Foreskin melanocyte (primary cell): ENCODE measurements at places on chromosomes 5 and 9.

GRCh38 chr5:32504989-32505596 is 60.6 kb upstream of the ZFR start:
- no peak for DNase-seq

GRCh38 chr9:106107716-106108115 is 413.4 kb downstream of the TMEM38B start:
- DNase-seq = peak; percentile 32

DNA sequence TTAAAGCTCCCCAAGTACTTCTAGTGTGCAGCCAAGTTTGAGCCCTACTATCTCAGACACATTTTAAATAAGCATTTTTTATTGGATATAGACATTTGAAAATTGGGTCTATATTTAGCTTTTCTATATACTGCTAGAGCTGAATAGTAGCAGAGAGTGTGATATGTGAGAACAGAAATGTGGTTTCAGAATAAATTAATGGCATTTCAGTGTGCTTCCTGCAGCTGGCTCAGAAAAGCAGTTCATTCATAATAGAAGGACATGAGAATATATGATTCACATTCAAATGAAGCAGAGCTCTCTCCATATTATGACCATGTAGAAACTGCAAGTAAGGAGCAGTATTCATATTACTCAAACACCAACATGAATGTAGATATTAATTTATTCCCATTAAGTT is 464.0 kb downstream of the PTPRD start:
- peak; percentile 80 for DNase-seq

DNA sequence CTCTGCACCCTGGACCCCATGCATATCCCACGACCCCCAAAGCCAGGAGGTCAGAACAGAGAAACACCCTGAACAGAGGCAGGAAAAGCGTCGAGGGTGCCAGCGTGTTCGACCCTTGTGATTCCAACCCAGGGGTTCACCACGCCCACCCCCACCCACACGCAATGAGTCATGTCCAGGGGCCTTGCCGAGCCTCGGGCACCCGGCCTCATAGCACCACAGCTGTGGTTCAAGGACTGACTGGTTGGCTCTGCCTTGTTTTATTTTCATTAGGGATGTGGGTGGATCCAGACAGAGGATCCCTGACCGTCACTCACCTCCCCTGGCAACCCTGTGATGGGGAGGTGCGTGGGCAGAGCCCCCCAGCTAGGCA is 9.5 kb upstream of the QSOX2 start:
- DNase-seq = no peak

- DNase-seq = peak; percentile 22
Measured at GRCh38 chr5:119743927-119744326, 114.6 kb downstream of the FAM170A start.

DNA sequence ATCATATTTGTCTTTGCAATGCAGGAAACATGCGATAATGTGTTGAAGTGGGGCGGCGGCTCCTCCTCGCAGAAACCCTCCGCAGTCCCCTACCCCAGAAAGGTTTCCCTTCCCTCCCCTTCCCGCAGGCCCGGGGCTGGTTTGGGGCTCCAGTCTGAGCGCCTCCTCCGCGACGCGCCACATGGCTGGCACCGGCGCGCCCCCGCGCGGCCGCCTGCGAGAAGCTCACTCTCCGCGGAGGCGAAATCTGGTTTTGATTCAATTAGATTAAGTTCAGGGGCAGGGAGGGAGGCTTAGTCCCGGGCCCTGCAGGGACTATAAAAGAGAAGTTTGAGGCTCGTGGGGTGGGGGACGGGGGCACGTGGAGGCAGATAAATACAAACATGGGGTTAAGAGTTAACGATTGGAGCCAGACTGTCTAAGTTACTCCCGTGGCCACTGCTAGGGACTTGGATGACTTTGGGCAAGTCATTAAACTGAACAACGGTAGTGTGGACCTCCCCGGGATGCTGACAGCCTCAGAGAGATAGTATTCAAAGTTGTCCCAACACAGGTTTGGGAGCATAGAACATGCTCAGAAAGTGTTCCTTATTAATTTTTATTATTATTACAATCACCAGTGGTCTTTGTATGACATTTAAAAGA is 69.4 kb downstream of the MSX2 start:
- peak; percentile 35 for DNase-seq

DNA sequence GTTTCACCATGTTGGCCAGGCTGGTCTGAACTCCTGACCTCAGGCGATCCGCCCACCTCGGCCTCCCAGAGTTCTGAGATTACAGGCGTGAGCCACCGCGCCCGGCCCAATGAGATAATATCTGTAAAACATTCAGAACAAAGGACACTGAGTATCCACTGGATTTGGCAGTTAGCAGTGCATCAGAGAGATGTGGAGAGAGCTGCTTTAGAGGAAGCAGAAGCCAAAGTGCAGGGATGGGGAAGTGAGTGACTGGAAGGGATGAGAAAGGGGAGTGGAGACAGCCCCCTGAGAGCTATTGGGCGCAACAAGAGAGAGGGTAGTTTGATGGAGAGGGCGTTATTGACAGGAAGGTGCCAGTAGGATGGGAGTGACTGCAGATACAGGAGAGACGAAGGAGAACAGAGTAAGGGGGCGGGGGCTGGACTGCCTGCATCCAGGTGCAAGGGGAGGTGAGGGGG is 157.5 kb upstream of the SHB start:
- DNase-seq = no peak

DNA sequence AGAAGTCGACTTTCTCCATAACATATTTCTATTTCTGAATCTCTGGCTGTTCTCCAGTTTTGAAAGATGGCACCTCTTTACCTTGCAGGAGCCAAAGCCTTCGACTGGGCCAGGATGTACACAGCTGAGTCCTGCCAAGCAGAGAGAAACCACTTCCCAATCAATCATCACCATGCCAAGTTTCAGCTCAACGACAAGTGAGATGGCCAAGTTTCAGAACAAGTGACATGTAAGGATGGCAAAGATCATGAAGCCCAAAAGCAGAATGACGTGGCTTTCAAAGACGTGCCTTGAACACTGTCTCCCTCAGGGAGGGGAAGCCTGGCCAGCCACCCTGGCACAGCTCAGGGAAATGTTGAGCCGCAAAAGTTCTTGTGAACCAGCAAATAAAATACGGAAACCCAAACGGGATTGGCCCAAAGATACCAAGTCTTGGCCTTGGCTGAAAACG is 17.7 kb downstream of the STK10 start:
- no peak for DNase-seq

DNA sequence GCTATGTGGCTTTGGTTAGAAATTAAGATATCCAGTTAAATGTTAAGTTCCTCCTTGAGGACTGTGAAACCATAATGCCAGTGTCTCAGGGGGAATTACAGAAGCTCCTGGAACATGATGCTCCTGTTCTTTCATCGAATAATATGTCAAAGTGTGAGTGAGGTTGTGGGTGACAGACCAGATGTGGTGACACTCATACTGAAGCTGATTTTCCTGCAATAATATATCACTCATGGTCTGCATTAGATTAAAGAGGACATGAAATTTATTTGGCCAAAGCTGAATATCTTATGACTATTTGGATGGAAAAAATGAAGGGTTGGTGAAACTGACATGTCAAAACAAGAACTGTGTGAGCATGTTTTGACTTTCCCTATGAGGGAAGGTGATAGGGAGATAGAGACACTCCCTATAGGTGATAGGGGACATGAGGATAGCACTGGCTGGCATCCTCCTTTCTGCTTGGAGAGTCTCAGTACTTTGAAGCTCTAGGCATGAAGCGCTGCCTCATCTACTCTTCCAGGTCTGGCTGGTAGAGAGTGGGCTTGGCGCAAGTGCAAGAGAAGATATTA is 173.5 kb downstream of the ARHGEF28 start:
- DNase-seq = no peak

DNA sequence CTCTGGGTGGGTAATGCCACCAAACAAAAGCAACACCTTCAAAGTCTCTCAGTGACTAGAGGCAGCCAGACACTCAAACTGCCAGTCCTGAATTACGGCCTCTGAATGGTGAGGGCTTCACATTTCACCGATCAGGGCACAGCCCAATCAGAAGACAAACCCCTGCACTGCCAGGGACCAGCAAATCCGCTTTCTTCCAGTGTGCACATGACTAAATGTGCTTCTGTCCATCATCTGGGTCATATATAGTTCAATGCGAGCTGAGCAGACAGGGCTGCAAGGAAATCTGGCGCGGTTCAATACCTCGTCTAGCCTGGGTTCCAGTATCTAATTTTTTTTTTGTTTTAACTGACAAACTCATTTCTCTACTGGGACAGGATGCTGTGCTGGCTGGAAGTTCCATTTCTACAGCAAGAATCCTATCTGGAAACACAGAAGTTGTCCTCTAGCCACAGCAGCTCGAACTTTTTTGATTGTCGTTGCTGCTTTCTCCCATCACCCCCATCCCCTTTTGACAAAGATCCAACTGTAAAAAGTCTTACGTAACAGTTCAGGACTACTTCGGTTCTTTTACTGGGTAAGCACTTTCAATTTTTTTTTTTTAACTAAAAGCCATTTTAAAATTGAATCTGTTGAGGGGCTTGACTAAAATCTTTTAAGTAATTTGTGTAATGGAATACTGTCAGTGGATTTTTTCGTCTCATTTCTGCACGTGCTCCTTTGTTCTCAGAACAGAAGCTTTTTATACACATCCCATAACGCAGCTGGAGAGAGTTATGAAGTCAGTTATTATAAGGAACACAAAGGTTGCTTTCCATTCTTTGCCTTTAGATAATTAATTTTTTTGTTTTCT is 112.7 kb downstream of the NR6A1 start:
- DNase-seq = peak; percentile 96

GRCh38 chr9:71515626-71516025 is 252.7 kb downstream of the CEMIP2 start:
- DNase-seq = no peak

GRCh38 chr5:89885670-89886069 is 523.9 kb downstream of the CETN3 start:
- no peak for DNase-seq

DNA sequence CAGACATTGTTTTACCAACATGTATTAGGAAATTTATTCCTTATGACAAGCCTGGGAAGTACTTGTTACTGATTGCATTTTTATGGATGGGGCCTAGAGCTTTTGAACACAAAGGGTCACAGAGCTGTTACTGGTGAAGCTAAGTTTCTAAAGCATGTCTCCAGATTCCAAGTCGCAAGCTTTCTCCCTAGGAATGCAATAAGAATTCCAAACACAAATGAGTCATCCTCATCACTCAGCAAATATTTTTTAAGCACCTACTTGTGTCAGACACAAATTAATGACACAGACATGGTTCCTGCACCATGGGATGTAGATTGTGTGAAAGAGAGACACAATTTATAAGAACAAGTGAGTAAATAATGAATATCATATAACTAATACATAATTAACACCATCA is 11.0 kb upstream of the SH3RF2 start:
- DNase-seq = peak; percentile 78

DNA sequence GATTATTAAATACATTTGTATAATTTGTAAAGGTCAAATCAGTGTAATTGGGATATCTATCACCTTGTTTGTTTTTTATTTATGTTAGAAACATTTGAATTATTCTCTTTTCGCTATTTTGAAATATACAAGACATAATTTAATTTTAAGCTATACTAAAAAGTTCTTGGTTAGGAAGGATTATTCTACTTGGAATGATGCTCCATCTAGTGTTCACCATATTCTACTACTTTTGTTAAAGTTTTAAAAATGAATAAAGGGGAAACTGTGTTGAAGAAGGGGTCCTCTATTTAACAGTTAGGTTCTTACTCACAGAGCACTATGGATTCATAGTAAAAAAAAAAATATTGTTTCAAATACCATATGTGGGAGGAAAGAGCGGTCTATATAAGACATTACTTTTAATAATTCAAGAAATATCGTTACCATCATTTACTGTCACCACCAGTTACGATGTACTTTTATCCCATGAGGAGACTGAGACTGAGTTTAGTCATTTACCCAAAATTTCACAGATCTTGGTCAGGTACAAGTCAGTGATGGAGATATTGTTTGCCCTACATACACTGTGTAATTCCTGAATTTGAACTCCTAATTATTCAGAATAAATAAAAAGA is 6.3 kb upstream of the STOM start:
- no peak for DNase-seq

DNA sequence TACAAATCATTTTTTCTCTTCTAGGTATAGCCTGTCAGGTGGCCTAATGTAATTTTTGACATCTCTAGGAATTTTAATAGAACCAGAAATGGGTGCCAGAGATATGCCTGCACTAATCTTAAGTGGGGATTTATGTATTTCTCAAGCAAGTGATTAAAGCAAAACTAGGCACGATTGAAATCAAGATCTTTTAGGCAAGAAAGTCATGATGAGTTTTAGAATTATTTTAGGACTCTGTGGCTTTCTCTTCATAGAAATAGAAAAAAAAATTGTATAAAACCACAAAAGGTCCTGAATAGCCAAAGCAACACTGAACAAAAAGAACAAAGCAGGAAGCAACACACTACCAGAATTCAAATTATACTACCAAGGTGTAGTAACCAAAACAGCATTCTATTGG is 952 bp upstream of the AMACR start:
- DNase-seq = peak; percentile 11

- DNase-seq = no peak
Measured at GRCh38 chr9:121282277-121283079, 14.5 kb downstream of the GSN start.

DNA sequence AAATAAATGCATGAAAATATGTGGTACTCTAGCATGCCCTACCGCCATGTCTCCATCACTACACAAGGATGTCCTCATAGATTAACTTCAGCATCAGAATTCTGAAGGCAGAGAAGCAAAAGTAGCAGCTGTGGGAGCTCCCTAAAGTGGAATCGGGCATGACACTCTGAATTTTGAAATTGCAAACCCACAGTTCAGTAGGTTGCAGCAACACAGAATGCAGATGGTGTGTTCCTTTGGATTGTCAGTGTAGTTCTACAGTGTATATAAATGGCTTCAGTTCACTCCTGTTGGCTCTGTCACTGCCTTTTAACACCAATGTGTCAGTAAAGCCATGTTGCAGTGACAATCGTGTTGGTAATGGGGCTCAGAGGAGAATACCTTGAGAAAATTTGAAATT is 973.6 kb upstream of the WWC1 start:
- DNase-seq = no peak

DNA sequence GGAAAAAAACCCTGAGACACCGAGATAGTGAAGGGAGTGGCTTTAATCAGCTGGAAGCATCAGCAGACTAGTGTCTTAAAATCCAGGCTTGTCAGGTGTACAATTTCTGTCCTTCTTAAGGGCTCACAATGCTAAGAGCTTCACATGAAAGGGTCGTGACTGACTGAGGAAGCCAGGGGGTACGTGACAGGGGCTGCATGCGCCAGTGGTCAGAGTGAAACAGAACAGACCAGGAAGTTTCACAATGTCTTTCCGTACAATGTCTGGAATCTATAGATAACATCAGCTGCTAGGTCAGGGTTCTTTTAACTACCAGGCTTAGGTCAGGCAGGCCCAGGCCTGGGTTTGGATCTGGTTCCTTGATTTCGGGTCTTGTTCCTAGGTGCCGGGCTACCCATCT is 253.0 kb downstream of the CDH10 start:
- no peak for DNase-seq

GRCh38 chr9:84804951-84805694 is 135.6 kb downstream of the NTRK2 start:
- DNase-seq = no peak

DNA sequence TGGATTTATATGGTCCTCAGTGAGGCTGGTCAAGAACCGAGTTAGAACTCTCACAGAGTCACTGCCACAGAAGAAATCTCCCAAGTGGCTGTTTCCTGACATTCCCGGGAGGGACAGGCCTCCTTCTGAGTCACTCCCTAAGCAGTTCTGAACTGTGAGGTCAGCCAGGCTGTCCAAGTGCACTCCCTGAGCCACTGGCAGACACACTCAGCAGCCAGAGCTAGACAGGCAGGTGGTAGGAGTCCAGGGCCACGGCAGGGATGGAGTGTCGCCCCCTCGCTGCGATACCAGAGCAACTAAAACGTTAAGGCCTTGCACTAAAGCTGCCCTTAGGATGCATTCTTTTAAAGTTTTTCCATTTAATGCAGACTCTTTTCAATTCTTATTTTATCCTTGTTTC is 3.4 kb downstream of the IL4 start:
- no peak for DNase-seq
